Esophagus muscularis mucosa (tissue), 4 donors: ENCODE measurements at places on chromosomes 16 and 17.

- no peak for DNase-seq
Observed at GRCh38 chr17:1792495-1793446, 30.9 kb downstream of the SERPINF1 start.

DNA sequence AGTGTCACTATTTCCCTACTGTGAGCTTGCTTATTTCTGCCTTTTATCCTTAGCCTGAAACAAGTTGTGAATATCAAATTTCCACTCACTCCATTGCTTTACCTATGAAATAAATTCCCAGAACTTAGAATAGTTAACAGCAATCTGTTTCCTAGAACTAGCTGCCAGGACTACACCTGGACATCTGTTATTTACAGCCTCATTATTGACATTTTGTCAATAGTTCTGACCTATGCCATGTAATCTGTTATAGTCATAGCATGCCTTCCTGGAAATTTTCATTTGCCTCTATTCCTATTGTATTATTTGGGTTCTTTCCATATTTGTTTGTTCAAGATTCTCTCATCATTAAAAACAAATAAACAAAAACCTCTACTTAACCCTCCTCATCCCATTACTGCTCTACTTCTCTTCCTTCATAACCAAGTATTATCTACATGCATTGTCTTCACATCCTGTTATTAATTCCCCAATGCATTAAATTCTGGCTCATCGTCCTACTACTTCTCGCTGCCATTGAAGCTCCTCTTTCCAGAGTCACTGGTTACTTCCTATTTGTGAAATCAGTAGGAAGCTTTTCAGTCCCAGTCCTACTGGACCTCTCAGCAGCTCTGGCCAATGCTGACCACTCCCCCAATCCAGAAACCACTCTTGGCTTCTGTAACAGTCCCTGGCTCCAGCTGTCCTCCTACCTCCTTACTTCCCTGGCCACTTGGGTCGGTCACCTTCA, 55.3 kb downstream of the PIGL start:
- no peak for DNase-seq

DNA sequence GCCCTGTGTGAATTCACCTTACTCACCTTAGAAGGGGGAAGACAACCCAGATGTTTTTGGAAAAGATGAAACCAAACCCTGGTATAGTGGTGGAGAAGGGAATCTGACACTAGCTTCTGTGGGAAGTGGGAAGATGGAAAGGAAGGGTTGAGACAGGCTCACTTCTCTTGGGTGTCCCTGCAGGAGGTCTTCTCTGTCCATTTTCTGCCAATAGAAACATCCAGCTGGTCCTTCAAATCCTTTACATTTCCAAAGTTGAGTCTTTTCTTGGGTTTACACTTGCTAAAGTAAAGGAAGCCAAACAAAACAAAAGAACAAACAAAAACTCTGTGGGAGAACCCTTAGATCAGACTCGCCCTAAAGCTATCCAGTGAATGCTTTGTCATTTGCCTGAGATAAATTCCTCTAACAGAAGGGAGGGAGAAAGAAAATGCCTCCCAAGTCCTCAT, 10.2 kb downstream of the HOXB1 start:
- DNase-seq: no peak

- DNase-seq: no peak
Observed at GRCh38 chr17:32185875-32186274, 43.6 kb downstream of the RHOT1 start.

GRCh38 chr17:37766971-37767370, 22.1 kb upstream of the HNF1B start:
- DNase-seq: no peak

GRCh38 chr16:86895606-86896005, 317.3 kb downstream of the FOXL1 start:
- DNase-seq: no peak

DNA sequence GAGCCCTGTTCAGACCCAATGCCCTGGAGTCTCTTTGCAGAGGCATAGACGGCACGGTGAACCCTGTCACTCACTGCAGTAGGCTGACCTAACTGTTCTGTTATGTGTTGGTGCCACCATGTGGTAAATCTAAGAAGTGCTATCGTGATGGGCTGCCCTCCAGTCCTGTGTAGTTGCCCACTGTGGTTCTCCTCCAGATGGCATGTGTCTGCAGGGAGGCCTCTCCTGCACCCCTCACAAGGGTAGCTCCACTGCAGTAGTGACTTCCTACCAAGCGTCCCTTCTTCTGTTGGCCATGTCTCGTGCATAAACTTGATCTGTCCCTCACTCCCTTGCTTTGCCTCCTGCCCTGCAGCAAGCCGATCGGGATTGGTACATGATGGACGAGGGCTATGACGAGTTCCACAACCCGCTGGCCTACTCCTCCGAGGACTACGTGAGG, 5.8 kb downstream of the DHX38 start:
- DNase-seq: no peak

DNA sequence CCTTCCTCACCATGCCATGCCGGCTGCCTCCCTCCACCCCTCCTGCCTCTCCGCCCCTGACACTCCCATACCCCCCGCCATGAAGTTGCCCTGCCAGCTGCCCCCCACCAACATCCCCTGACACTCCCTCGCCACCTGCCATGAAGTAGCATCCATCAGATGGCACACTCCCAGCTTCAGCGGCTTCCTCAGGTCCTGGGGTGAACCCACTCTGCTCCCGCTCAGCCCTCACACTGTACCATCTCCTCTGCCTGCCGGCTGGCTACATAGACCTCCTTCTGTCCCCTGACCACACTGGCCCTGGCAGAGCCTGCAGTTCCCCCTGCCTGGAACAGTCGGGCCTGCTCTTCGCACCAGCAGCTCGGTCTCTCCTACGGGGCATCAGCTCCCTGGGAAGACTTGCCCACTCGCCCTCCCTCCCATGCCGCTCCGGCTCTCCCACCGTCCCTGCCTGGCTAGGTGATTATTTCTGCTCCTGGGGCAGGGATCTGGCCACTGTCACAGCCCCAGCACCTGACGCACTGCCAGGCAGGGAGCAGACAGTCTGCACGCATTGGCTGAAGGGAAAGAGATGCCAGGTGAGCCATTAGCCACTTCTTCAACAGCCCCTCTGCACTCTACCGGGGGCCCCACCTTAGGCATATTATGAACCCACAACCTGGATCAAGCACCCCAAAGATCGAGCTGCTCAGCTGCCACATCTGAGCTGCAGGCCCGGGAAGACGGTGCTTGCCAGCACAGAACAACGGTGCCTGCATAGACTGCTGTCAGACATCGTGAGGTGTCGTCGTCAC, 9.0 kb downstream of the CANT1 start:
- DNase-seq: no peak

DNA sequence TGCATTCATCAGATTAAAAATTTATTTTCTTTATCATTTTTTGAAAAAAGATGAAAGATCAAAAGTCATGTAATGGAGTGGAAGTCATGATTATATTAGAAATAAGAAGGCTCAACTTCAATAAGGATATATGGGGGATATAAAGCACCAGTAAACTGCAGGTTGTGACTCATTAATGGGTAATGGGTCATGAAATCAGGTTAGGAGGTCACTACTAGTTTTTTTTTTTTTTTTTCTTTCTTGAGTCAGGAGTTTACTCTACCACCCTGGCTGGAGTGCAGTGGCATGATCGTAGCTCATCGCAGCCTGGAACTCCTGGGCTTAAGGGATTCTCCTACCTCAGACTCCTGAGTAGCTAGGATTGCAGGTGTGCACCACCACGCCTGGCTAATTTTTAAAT, 14.3 kb downstream of the EFCAB13 start:
- DNase-seq: no peak

DNA sequence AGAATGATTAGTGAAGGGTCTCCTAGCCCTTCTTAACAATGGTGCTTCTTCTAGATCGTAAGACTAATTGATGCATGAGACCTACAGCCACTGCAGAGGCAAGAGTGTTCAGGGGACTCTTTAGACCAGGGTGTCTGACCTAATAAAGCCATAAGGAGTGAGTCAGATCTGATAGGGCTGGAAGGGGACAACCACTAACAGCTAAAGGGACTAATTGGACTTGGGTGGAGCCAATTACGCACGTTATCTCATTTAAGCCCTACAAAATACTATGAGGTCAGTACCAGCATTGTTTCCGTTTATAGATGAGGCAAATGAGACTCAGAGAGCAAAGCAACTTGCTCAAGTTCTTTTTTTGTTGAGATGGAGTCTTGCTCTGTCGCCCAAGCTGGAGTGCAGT, 14.5 kb upstream of the RNF222 start:
- DNase-seq: no peak

DNA sequence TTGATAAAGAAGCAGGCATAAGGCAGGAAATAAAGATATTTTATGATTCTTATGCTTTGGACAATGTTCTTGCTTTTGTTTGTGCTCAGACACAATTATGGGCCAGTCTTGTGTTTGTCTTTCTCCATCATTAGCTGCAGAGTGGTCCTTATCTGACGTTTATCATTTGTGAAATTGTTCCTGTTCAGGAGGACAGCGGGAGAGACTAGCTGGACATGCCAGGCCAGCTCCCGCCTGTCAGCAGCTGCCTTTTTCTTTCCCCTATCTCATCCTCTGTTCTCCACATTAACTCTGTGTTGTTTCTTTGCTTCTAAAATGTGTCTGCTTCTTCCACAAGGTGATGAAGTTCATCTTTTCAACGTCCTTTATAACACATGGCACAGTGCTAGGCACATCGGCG, 333.5 kb downstream of the NPIPA8 start:
- DNase-seq: no peak

- no peak for DNase-seq
Observed at GRCh38 chr16:27239026-27239425, 29.5 kb downstream of the NSMCE1 start.

DNA sequence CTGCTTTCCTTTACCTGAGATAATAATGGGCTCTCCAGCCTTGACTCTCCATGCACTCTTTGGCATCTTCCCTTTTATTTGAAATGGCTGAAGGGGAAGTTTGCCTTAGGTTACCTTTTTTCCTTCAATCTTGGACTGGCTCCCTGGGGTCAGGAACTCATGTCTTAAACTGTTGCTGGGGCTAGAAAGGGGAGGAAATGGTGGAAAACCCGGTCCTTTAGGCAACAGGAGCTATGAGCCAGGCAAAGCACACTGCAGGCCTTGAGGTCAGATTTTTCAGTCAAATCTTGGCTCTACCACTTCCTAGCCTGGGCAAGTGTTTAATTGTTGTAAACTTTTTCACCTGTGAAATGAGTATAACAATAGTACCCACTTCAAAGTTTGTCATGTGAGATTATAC, 30.2 kb downstream of the MINK1 start:
- DNase-seq: no peak

DNA sequence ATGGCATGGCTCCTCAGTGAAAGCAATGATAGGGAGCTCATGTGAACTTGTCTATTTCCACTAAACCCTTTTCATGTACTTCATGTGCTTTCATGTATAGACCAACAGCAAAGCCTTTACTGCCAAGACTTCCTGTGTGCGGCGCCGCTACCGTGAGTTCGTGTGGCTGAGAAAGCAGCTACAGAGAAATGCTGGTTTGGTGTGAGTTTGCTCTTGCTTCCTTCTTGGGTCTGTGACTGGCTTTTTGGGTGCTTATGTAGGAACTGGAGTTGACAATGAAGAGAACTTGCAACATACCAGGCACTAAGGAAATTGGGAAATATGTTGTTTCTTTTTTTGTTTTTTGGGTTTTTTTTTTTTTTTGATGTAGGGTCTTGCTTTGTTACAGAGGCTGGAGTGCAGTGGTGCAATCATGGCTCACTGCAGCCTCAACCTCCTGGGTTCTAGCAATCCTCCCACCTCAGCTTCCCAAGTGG, 5.7 kb downstream of the SNX11 start:
- DNase-seq: no peak

GRCh38 chr16:48831076-48831722, 221.2 kb upstream of the N4BP1 start:
- peak; percentile 66 for DNase-seq

DNA sequence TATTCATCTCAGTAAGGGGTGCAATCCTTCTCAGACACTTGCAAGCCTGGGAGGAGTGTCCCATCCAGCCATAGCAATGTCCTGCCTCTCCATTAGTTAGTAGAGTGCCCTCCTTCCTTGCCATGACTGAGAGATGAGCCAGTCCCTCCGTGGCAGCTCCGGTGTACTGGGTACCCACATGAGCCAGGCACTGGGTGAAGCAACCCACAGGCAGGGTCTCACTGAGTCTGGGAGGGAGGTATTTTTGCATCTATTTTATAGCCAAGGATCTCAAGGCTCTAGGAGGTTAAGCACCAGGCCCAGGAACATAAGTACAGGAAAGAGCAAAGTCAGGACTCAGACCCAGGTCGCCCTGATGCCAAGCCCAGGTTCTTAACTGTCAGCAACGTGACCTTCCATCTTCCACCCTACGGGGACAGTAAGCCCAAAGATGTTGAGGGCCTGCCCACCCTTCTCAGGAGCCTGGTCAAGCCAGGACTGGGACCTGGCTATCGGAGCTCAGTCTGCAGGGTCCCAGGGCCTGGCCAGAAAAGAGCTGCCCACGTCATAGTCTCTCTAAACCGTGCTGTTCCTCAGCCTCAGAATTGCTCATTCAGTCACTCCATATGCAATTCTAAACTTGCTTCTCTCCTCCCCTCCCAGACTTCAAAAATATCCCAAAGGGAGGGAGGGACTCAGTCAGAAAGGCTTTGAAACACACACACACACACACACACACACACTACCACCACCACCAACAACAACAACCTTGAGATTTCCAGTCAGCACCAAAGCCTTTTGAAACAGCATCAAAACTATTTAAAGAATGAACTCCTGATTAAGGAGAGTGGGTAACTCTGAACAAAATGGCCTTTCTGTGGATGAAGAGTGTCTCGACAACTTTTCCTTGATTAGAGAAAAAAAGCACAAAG, 16.6 kb downstream of the NOS2 start:
- DNase-seq: no peak

GRCh38 chr16:80375973-80376372, 164.8 kb upstream of the DYNLRB2 start:
- no peak for DNase-seq

- no peak for DNase-seq
Observed at GRCh38 chr16:9122969-9123368, 31.5 kb downstream of the HAPSTR1 start.

DNA sequence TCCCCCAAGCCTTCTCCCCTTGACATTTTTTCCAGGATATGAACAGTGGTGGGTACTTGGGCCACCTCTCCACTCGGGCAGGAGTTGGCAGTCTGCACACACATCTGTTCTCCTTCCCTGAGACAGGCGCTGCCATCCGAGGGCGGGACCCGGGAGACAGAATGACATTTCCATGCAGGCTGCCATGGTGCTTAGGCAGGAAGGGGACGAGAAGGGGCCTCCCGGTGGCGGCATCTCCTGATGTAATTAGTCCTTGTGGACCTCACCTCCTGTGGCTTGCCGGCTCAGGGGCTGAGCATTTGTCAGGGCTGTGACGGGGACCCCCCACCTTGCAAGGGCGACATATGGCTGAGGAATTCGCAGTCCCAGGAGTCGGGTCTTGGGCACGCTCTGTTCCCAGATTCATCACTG, 197.2 kb downstream of the FOXL1 start:
- no peak for DNase-seq
